Esophagus squamous epithelium (tissue), 5 donors: ENCODE measurements at places on chromosomes 7 and 10.

GRCh38 chr7:158322616-158323530 lies 264.8 kb downstream of the PTPRN2 start:
- no peak for DNase-seq

GRCh38 chr10:104109908-104110662 lies 11.9 kb upstream of the SFR1 start:
- DNase-seq, result no peak

DNA sequence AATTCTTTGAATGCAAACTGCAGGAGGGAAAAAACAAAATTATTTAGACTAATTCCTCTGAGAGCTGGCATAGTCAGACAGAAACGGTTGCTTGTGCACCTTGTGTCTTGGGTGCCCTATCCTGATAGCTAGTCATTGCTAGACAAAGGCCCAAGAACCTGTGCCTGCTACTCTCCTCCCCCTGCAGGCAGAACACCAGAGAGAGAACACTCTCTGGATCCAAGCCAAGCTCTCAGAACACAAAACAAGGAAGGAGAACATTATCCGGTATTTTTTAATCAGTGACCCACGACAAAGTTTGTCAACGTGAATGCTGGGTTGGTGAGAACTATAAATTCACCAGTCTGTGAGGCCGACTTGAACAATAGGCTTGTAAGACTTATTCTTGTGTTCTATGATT lies 18.8 kb upstream of the PPP1R9A start:
- no peak for DNase-seq

- DNase-seq, result no peak
These were observed 2.0 kb downstream of the JAZF1 start for GRCh38 chr7:28178599-28178998.

GRCh38 chr10:123294886-123295285 lies 140.7 kb downstream of the BUB3 start:
- DNase-seq, result no peak

- no peak for DNase-seq
These were observed 118.2 kb downstream of the ANK3 start for GRCh38 chr10:60271319-60272040.

GRCh38 chr7:64313740-64314491 lies at the start of gene ZNF736:
Gene ZNF736, plus strand, starts transcription at chr7:64313961. Its CDS starts 190 bp downstream, at chr7:64314151.
- DNase-seq, result peak; percentile 48

DNA sequence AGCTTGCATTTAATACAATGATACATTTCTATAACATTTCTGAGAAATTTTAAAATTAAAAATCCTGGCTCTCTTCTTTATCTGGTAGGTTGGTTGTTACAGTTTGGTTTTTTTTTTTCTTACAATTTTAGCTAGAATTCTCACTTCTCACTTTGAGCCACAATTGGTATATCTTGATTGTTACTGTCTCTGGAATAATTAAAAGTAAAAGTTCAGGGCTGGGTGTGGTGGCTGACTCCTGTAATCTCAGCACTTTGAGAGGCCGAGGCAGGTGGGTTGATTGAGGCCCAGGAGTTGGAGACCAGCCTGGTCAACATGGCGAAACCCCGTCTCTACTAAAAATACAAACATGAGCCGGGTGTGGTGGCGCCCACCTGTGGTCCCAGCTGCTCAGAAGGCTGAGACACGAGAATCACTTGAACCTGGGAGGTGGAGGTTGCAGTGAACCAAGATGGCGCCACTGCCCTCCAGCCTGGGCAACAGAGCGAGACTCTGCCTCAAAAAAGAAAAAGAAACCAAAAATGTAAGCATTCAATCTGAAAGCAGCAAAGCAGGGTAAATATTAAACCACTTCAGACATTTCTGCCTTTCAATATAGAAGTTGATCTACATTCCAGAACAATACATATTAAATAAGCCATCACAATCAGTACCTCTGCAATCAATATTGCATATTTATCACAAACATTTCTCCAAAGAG lies 88.6 kb upstream of the PFKP start:
- DNase-seq, result no peak

DNA sequence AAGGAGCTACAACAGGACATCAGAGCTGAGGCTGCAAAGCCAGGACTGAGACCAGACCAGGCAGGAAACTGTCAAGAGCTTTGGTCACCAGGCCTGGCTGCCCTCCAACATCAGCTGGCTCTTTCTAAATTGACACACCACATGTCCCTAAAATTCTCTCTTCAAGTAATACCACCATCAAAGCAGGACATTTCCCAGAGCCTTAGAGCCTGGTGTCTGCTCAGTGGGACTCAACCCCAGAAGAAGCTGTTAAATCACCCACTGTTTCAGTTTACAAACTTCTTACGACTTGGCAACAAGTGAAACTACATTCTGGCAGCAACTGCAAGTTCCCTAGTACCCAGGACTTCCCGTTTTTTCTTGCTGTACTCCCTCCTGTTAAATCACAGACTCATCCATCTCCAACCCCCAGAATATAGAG lies 3.8 kb upstream of the IL6 start:
- no peak for DNase-seq

DNA sequence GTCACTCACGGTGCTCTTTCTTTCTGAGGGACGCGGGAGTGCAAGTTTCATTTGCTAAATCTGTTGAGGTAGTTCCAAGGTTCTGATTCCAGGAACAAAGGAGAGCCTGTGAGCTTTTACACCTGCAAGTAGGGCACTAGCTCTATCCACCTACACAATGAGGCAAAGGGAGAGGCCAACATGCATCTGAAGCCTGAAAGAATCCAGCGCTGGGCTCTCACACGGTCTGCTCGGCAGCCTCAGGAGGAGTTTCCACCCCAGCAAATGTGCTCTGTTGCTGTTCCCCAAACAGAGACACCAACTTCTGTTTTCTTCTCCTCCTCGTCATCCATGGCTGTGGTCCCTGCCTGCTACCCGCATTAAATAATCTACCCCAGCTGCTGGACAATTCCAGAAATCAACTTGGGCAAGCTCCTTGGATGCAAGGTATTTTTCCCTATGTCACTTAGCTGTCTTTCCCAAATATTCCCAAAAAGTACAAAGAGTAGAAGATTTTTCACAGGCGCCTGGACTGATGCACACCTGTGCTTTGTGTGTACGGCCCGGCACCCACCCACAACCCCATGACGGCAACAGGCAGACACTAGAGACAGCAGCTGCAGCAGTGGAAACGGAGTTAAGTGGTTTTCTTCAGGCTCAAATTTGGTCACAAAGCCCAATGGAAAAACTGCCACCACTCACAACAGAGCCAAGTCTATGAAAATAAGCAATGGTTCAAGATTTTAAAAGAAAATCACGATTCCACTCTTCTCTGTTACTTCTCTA lies 176.8 kb downstream of the ZMYND11 start:
- DNase-seq, result no peak

GRCh38 chr7:2225336-2225735 lies 7.4 kb downstream of the MAD1L1 start:
- no peak for DNase-seq

DNA sequence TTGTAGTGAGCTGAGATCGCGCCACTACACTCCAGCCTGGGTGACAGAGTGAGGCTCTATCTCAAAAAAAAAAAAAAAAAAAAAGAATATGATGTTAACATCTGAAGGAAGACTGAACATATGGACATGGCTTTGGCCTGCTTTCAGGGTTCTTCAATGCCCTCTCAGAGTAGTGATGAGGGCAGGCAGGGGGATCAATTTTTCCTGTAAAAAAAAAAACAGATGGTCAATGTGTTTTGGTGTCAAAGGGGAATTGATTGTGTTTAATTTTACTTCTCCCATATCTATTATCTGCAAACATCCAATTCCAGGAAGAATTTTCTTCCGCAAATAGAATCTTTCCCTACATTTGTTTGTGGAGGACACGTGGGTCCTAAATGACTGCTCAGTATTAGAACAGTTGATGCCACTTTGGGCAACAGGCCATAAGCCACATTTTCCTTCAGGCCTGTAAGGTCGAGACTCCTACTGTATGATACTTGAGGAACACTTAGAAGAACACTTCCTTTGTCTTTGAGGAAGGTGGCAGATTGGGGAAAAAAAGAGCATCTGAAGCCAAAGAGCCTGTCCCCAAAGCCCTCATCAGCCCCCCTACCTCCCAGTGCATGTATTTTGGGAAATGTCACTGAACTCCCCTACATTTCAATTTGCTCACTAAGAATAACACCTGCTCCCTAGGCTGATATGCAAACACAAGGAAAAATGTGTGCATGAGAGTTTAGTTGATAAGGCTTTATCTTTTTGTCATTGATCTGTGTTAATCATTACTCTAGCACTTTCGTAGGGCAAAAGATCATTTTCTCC lies 28.3 kb downstream of the MGAM2 start:
- no peak for DNase-seq

DNA sequence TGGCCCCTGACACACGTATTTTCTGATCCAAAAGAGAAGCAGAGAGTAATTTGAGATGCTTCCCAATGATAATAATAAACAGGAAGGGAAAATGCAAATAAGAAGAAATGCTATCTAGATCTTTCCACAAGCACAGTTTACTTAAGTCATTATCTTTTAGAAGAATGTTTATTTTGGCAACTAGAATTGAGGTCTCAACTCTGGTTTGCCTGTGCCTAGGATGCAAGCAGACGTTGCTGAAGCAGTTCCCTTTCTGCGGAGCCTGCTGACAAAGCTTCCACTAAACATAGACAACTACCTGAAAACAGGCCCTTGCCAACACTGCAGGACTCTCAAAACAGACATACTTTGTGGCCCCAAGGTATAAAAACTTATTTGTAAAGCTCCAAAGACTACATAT lies 315.8 kb upstream of the POM121L12 start:
- DNase-seq, result no peak

DNA sequence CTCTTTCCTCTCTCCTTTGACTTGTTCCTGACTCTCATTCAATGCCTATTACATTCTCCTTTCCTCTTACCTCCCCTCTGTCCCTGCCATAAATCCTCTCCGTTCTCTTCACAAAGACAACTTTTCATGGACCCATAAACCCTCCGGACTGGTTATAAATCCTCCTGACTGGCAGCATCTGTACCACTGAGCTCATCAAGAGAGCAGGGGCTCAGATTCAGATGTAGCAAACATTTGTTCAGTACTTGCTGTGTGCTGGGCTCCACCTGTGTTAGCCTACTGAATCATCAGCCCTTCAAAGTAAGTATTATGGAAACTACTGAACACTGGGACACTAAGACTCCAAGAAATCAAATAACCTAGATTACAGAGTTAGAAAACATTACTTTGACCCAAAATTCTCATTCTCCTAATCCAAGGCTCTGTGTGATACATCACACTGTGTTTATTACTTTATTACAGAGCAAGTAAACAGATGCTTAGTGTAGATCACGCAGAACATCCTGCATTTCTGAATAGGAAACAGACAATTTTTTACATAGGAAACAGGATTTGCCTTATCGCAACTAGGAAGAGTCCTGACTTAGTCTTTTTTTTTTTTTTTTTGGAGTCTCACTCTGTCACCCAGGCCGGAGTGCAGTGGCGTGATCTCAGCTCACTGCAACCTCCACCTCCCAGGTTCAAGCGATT lies 108.6 kb upstream of the PDE1C start:
- no peak for DNase-seq

DNA sequence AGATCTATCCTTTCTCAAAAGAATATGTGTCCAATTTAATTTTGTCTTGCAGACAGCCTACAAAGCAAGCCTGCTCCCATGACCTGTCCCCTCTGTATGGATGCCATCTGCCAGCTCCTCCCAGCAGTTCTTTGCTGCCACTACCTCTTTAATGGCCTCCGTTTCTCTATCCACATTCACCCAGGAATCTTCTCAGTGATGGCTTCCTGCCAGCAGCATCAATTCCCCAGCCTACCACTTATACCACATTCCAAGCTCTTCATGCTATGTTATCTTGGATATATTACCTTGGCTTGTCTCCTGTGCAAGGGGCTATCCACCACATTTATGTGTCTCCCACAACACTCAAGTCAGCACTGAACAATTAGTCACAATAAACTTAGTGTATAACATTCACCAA lies 133.2 kb downstream of the VPS50 start:
- DNase-seq, result no peak

DNA sequence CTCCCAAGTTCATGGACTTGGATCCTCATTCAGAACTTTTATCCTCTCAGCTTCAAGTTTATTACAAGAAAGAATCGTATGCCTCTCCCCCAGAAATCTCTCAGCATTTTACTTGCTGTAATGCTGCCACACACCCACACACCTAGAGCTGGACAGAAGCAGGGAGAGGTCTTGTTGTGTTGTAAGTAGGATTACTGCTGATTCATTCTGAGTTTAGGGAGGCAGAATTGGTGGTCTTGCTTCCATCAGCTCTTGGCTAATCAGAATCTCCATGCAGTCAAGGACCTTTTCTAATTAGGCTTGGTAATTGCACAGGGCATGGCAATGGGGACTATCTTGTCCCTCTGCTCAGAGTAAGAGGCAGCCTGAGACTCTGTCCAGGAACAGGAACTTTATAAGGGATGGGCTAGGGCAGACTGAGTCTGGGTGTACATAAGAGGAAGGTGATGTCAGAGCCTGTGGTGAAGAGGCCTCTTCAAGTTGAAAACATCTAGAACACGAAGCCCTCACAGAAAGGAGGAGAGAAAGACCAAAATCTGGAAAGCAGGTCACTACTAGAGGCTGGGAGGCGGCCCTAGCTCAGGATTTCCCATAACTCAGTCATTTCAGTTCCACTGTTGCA lies 7.0 kb upstream of the PTPRE start:
- no peak for DNase-seq

DNA sequence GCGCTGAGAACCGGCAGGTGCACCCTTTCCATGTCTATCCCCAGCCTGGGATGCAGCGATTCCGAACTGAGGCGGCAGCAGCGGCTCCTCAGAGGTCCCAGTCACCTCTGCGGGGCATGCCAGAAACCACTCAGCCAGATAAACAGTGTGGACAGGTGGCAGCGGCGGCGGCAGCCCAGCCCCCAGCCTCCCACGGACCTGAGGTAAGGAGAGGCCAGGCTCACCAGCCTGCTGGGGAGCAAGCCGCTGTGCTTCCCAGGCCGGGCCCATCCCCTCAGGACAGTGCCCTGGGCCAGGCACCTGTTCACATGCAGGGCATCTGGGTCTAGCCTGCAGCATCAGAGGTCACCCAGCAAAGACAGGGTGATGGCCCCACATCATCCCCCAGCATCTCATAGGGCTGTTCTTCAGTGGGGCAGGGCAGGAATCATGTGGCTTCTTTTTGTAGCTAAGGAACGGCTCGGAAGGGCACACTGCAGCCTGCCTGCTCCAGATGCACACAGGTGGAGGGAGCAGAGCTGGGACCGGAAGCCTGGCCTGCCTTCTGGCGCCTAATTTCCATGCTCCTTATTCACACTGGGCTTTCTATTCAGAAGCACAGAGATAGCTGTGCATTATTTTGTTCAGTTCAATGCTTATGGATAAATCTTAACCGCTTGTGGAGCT lies 18.9 kb downstream of the BAG3 start:
- no peak for DNase-seq

DNA sequence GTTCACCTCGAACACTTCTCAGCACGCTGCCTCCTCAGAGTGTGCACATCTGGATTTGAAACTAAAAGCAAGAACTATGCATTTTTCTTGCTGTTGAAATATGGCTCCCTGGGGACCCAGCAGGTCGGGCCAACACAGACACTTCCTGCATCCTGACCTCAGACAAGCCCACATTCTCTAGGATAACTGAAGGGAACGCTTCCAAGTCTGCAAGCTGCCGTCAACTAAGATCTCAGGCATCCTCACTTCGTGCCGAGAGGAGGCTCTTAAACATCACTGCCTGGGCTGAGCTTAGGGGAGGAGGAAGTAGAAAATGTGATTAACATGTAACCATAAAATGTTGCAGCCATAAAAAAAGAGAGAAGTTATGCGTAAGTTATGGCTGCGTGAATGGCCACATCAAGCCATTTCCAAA lies 65.5 kb downstream of the PYROXD2 start:
- no peak for DNase-seq
